ENCODE measurements at places on chromosomes 12 and 14.
A peak's percentile ranks its signal among the peaks of the same experiment; 100 is the strongest.

- no peak for DNase-seq
Measured at GRCh38 chr14:81676395-81676794, 142.7 kb upstream of the SEL1L start.

GRCh38 chr14:68377459-68377858, 415.4 kb downstream of the ZFP36L1 start:
- no peak for DNase-seq

GRCh38 chr14:84797326-84797725, 732.6 kb upstream of the FLRT2 start:
- DNase-seq: no peak

DNA sequence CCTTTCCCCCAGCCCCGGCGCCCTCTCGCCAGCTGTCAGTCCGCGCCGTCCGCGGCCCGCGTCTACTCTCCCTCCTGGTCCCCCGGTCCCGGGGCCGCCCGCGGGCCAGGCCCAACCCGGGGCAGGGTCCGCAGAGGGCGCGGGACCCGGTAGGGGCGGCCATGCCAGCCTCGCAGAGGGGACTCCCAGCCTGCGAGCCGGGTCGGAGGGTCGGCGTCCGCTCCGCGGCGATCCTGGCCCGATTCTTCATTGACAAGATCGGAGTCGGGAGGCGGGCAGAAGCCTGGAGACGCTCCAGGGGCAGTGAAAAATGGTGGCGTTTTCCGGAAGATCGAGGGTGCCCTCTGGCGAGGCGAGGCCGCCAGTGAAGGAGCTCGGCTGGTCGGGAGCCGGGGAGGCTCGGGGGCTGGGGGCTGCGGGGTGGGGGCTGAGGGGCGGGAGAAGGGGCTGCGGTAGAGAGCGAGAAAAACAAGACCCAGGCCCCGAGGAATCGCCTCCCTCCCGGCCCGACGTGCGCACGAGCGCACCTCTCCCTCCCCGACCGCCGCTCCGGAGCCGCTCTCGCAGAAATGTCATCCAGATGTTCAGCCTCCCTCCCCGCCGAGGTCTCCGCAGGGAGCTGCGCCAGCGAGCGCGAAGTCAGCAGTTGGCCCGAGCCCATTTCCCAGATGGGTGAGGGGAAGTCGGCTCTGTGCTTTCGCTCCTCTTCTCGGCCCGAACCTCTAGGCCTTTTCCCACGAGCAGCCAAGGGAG, 647 bp upstream of the TGFB3 start:
- DNase-seq: peak; percentile 82

GRCh38 chr12:103778781-103779180, 62.3 kb downstream of the NT5DC3 start:
- no peak for DNase-seq

GRCh38 chr12:65935906-65936901, 111.9 kb downstream of the HMGA2 start:
- no peak for DNase-seq

DNA sequence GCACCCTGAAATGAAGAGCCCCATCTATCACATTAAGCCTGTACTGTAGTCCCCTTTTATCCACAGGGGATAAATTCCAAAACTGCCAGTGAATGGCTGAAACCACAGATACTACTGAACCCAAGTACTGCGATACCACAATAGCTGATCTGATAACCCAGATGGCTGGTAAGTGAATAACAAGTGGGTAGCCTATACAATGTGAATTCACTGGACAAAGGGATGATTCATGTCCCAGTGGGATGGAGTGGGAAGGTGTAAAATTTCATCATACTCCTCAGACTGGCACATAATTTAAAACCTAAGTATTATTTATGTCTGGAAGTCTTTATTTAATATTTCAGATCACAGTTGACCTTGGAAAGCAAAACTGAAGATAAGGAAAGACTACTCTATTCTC, 201.3 kb downstream of the GPHN start:
- no peak for DNase-seq

GRCh38 chr14:101109347-101109638, 205.8 kb upstream of the RTL1 start:
- DNase-seq: no peak

DNA sequence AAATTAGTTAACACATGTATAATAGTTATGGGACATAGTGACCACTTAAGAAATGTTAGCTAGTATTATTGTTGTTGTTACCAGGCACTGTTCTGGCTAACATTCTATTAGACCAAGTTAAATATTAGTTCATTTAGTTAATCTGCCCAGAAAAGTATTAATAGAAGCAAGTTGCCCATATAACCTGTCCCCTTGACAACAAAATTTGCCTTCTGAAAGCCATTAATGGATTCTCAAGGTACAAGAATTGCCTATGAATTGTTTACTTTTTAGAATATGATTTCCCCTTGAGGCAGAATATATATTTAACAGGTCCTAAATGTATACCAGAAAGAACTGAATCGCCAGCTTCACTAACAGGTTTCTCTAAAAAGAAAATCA, 167.3 kb upstream of the TMCC3 start:
- no peak for DNase-seq

GRCh38 chr12:69685810-69686209, 13.3 kb downstream of the BEST3 start:
- no peak for DNase-seq

GRCh38 chr14:101815994-101816393, 54.5 kb downstream of the PPP2R5C start:
- DNase-seq: no peak

GRCh38 chr12:67517181-67517887, 131.2 kb upstream of the DYRK2 start:
- DNase-seq: no peak

GRCh38 chr14:72730468-72730867, 163.4 kb downstream of the DPF3 start:
- DNase-seq: no peak

- DNase-seq: no peak
Measured at GRCh38 chr12:46264057-46264456, 4.8 kb downstream of the SLC38A1 start.

- peak; percentile 44 for DNase-seq
Measured at GRCh38 chr12:45670346-45671065, 59.0 kb upstream of the ARID2 start.

DNA sequence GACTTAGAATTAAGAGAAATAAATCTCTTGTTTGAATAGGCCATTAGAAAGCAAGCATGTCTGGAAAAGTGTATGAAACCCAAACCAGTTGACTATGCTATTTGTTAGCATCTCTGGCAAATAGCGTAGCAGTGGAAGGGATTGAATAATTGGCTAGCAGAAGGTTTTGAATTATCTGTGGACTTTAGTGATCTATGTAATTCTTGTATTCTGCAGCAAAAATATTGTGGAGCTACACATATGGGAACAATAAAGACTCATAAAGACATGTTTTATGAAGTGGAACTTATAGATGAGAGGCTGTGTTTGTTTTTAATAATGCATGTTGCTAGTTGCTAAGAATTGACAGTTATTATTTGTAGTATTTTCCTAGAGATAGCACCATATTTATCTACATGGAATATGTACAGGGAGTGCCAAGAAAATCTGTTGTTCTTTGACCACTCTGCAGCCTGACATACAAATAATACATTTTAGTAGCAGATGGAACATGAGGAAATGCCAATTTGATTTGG, 4.7 kb downstream of the SRGAP1 start:
- no peak for DNase-seq

DNA sequence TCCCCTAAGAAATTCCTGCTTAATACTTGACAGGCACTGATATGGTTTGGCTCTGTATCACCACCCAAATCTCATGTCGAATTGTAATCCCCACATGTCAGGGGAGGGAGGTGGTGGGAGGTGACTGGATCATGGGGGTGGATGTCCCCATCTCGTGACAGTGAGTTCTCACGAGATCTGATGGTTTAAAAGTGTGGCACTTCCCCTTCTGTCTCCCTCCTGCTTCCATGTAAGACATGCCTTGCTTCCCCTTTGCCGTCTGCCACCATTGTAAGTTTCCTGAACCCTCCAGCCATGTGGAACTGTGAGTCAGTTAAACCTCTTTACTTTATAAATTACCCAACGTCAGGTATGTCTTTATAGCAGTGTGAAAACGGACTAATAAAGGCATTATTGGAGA, 198.0 kb downstream of the FOXN3 start:
- DNase-seq: no peak

GRCh38 chr12:26741584-26742227, 91.3 kb downstream of the ITPR2 start:
- DNase-seq: no peak

DNA sequence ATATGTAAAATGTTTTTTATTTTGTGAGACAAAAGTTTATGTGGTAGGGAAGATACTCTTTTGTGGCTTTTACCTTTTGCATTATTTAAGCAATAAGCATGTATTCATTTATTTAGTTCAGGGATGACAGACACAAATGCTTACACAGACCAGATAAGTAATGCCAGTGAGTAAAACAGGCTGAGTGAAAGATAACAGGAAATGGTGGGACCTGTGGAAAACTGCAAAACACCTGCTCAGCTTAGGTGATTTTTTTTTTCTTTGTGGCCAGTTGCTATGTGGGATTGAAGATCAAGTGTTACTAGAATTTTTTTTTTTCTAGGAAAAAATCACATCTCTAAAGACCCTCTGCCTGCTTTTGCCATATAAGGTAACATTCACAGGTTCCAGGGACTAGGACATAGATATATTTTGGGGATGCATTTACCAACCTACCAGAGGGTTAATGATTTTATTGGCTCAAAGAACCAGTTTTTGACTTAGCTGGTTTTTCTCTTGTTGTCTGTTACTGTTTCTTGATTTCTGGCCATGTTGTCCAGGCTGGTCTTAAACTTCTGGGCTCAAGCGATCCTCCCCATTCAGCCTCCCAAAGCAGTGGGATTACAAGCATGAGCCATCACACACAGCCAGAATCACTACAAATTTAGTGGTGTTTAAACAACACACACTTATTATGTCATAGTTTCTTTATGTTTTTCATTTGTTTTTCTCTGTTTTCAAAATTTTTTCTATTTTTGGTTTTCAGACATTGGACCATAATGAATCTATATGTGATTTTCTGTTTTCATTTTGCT, 9.8 kb downstream of the PSMA6 start:
- no peak for DNase-seq

GRCh38 chr12:118494776-118495175, 118.4 kb downstream of the SUDS3 start:
- DNase-seq: no peak

- DNase-seq: no peak
Measured at GRCh38 chr12:3229577-3229976, 152.4 kb downstream of the TSPAN9 start.

DNA sequence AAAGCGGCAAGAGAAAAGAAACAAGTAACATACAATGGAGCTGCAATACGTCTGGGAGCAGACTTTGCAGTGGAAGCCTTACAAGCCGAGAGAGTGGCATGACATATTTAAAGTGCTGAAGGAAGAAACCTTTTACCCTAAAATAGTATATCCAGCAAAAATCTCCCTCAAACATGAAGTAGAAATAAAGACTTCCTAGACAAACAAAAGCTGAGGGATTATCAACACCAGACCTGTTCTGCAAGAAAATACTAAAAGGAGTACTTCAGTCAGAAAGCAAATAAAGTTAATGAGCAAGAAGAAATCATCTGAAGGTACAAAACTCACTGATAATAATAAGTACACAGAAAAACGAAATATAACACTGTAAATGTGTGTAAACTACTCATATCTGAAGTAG, 77.5 kb upstream of the ABCD2 start:
- DNase-seq: no peak

DNA sequence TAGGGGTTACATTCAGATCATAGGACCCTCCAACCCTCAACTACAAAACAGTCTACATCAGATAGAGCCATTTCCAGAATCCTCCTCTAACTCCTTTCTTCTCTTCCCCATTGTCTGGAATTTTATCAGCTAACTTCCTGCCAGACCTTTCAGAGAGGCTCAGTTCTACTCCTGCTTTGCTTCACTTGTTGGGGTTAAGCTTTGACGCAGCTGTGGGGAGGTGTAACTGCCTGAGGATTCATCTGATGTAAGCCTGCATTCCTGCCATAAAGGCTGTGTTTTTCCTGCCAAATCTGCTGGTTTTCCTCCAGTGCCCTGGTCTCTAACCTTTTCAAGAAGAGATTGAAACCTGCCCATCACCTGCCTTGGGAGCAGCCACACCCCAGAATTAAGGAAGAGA, 16.9 kb downstream of the DHRS2 start:
- DNase-seq: no peak

GRCh38 chr14:101950100-101950499, 14.3 kb upstream of the DYNC1H1 start:
- no peak for DNase-seq

DNA sequence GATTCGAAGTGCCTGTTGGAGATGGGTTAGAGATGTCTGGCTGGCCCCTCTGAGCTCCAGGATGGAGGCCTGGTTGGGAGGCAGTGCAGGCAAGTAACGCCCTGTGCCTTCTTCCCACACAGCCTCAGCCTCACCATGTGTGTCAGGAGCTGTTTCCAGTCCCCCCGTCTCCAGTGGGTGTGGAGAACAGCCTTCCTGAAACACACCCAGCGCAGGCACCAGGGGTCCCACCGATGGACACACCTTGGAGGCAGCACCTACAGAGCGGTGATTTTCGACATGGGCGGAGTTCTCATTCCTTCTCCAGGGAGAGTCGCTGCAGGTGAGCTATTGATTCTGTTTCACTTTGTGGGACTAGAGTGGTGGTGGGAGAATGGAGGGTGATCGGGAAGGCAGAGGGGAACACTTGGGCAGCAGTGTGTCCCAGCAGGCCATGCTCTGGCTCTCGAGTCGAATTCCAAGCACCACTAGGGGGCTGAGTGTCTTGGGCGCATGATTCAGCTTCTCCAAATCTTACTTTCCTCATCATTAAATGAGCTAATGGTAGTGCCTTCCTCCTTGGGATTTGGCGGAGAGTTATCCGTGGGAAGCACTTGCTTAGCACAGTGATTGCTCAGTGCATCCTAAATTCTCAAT, 6.8 kb downstream of the ACAD10 start:
- DNase-seq: no peak

DNA sequence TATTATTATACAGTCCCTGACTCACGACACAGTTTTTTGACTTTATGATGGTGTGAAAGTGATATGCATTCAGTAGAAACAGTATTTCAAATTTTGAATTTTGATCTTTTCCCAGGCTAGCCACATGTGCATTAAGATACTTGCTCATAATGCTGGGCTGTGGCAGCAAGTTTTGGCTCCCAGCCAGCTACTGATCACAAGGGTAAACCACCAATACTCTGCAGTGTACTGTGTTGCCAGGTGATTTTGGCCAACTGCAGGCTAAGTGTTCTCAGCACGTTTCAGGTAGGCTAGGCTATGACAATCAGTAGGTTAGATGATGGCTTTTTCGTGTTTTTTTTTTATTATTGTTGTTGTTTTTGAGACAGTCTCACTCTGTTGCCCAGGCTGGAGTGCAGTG, 69.4 kb upstream of the ACTN1 start:
- DNase-seq: peak; percentile 14

- no peak for DNase-seq
Measured at GRCh38 chr12:20472102-20472782, 103.9 kb downstream of the PDE3A start.

All from CD4-positive, alpha-beta memory T cell (primary cell).